ENCODE measurements at places on chromosomes 16 and 17.
A peak's percentile ranks its signal among the peaks of the same experiment; 100 is the strongest.

DNA sequence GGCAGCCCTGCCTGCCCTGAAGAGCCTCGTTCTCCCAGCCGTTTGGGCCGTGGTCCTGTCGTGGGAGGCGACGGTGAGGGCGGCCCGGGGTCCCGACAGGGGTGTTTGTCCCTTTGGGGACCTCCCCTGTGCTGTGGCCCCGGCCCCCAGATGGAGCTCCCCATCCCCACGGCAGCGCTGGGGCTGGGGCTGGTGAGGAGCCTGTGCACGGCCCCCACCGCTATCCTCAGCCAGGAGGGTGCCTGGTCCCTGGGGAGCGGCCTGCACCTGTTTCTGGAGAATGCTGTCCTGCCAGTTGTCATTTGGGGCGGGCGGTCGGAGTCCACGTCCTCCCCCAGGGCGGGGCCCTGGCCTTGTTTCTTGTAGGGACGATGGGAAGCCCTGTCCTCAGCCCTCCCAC is 6.6 kb downstream of the CAPN15 start:
- DNase-seq: no peak

DNA sequence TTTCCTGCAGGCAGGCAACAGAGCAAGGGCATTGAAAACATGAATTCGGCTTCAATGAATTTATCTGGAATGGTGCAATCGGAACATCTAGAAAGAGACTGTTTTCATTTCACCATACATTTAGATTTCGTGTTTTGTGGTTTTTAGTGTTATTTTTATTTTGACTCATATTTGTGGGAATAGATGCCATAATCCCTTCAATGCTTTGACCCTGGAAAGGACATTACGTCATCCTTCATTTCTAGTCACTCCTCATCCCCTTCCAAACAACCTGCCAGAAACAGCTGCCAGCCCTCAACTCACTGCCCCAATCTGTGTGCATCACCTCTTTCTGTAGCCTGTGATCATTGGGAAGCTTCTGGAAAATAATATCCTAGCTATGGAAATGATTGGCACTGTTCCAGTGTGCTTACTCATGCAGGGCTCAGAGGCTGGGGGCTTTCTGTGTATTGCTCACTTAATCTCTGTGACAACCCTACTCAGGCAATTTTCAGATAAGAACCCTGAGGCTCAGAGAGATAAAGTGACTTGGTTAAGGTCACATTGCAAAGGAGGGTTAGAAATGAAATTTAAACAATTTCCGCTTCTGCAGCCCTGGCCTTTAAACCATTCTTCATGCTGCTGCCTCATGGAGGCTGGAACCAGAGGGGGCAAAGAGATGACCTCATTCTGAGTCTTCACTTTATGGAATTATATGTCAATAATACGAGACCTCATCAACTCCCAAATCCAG is 9.5 kb upstream of the KSR1 start:
- peak; percentile 80 for DNase-seq

DNA sequence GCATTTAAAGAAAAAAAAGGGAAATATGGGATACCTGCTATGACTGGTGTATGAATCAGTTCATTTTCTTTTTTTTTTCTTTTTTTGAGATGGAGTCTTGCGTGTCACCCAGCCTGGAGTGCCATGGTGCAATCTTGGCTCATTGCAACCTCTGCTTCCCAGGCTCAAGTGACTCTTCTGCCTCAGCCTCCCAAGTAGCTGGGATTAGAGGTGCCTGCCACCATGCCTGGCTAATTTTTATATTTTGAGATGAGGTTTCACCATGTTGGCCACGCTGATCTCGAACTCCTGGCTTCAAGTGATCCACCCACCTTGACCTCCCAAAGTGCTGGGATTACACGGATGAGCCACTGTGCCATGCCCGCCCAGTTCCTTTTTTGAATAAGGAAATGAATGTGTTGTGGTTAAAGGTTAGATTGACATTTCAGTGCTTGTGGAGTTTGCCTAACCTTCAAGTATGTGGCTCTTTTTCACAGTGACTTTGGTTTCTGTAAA is 7.7 kb downstream of the HAPSTR1 start:
- DNase-seq: no peak

DNA sequence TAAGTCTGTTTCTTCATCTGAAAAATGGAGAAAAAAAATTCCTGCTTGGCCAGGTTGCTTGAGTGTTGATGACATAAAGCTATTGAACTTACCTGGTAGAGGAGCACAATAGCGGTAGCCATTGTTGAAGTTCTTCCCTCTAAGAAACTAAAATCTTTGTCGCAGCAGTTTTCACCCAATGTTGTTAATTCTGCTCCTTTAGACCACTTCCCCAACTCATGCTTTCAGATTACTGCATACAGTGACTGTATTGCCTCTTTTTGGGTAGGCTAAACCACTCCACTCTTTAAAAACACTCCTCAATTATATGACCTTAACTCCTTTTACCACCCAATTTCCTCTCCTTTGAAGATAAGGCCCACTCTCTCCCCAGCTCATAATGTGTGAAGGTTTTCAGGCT is 35.7 kb upstream of the CCL2 start:
- no peak for DNase-seq

DNA sequence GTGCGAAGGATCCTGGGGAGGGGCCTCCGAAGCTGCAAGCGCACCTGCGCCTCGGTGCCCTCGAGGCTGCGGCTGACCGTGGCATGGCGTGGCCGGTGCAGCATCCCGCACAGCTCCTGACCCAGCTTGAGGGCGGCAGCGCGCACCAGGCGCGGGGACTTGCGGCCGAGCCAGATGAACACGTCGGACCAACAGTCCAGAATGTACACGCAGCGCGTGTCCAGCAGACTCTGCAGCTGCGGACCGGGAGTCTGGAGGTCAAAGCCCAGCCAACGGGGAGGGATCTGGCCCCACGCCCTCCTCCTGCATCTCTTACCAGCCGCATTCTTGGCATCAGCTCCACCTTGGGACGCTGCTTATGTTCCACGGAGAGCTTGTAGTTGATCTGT is 10.9 kb downstream of the FLII start:
- no peak for DNase-seq

GRCh38 chr16:27112093-27112811 is 45.5 kb downstream of the C16orf82 start:
- no peak for DNase-seq

GRCh38 chr16:69928856-69929400 is 22.2 kb upstream of the CLEC18A start:
- DNase-seq: no peak

- no peak for DNase-seq
Measured at GRCh38 chr17:17400566-17401184, 76.1 kb upstream of the MED9 start.

- peak; percentile 75 for DNase-seq
Measured at GRCh38 chr17:83192161-83192788, 112.9 kb downstream of the METRNL start.

DNA sequence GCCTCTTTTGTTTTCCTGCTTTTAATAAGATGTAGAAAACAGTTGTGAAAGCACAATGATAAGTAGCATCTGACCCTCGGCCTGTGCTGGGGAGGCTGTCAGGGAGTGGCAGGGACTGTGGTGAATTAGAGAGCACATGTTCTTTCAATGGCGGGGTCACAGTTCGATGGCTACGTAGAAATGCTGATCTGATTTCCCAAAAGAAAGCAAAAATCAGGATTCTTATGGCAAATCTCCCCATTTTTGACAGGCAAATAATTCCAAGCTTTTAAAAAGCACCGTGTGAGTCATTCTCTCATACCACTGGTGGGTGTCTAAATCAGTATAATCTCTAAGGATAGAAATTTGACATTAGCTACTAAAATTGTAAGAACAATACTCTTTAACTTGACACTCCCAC is 4.2 kb upstream of the MAPK7 start:
- no peak for DNase-seq

- DNase-seq: no peak
Measured at GRCh38 chr16:15606518-15607220, 36.3 kb downstream of the MARF1 start.
